GM12891 (cell line): ENCODE measurements at places on chromosomes 7 and 10.

GRCh38 chr10:32263300-32263699 lies 83.7 kb downstream of the EPC1 start:
- no peak for DNase-seq

GRCh38 chr10:31761156-31761555 lies 167.5 kb downstream of the ARHGAP12 start:
- no peak for DNase-seq

- no peak for DNase-seq
These were observed 65.7 kb upstream of the PITRM1 start for GRCh38 chr10:3238115-3238871.

GRCh38 chr7:28296571-28297483 lies 115.5 kb upstream of the CREB5 start:
- DNase-seq = no peak
